ENCODE measurements at places on chromosomes 2 and 18. TPM values are rescaled to one million over a fixed set of nuclear protein-coding genes. Genes with fewer than 3 reads are reported as not detected.

The AFTPH gene
- 16.7 TPM for total RNA-seq

DNA sequence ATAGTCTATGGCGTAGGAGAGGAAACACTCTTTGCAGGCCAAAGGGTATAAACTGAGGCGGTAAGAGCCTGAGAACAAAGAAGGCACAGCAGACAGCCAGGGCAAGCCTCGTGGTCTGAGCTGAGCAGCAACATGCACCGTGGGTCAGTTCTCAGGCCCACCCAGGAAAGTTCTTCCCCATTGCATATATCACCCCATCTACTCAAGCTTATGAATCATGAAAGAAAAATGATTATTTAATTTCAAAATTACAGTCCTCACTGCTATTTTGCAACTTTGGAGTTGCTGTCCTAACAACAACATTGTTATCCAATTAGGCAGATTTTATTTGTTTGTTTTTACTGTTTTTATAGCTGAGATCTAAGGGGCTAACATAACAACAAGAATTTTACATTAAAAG lies 54.7 kb upstream of the RIOK3 start:
- no peak for DNase-seq

The PLCL1 gene
- total RNA-seq, result 3.4 TPM

The MAPK4 gene
- total RNA-seq, result not detected

DNA sequence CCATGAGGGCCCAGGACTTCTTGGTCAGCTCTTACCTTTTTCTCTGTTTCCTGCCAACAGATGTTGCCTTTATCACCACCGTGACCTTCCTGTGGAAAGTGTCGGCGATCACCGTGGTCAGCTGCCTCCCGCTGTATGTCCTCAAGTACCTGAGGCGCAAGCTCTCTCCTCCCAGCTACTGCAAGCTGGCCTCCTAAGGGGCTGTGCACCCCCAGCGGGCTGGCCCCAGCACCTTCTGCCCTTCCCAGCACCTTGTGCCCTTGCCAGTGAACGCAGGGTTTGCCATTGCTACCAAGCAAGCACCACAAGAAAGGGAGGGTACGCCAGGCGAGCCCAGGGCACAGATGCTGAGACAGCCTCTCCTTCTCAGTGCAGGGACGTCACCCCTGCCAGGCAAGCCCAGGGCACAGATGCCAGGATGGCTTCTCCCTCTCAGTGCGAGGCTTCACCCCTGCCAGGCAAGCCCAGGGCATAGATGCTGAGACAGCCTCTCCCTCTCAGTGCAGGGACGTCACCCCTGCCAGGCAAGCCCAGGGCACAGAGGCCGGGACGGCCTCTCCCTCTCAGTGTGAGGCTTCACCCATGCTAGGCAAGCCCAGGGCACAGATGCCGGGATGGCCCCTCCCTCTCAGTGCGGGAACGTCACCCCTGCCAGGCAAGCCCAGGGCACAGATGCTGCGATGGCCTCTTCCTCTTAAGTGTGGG lies 18.4 kb upstream of the NFATC1 start:
- DNase-seq, result no peak

- DNase-seq, result no peak
These were observed 127.6 kb upstream of the PKDCC start for GRCh38 chr2:41920181-41920580.

GRCh38 chr2:235746257-235746934 lies 252.6 kb downstream of the AGAP1 start:
- DNase-seq, result peak; percentile 77

DNA sequence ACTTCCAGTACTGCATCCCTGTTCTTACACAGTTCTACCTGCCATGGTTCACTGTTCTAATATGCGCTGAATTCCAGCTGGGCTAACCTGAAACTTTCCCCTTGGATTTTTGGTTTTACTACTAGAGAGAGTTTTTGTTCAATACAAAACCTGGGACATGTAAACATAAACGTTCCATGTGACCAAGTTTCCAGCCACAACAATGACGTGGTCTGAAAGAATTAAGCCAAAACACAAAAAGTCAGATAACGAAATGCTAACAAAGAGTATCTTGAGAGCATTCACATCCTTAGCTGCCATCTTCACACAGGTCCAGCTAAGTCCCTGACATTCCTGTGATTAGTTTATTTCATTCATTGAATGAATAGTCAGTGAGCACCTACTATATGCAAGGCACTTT lies 467.0 kb upstream of the PKDCC start:
- no peak for DNase-seq

- DNase-seq, result no peak
These were observed 6.3 kb downstream of the OSR1 start for GRCh38 chr2:19351899-19352697.

The UGT1A6 gene
- not detected for total RNA-seq

The GULP1 gene
- 43.0 TPM for total RNA-seq

The VIT gene
- total RNA-seq, result 0.48 TPM

GRCh38 chr2:16661526-16661925 lies 4.1 kb downstream of the CYRIA start:
- no peak for DNase-seq

DNA sequence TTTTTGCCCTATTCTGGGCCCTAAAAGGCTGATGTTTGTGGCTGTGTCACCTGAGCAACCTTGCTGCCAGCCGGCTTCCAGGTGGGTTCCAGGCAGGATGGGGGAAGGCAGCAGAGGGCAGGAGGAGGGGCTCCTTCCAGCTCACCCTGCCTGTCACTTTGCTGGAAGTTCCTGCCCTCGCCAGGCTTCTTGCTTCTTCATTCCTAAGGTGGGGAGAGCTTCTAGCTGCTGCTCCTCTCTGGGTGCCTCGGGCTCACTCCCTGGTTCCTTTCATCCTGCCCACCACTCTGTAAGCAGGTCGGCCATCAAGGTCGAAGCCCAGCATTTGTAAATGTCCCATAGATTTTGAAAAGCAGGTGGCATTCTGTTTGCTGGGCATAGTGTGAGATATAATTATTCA lies 249.4 kb upstream of the HS6ST1 start:
- no peak for DNase-seq

DNA sequence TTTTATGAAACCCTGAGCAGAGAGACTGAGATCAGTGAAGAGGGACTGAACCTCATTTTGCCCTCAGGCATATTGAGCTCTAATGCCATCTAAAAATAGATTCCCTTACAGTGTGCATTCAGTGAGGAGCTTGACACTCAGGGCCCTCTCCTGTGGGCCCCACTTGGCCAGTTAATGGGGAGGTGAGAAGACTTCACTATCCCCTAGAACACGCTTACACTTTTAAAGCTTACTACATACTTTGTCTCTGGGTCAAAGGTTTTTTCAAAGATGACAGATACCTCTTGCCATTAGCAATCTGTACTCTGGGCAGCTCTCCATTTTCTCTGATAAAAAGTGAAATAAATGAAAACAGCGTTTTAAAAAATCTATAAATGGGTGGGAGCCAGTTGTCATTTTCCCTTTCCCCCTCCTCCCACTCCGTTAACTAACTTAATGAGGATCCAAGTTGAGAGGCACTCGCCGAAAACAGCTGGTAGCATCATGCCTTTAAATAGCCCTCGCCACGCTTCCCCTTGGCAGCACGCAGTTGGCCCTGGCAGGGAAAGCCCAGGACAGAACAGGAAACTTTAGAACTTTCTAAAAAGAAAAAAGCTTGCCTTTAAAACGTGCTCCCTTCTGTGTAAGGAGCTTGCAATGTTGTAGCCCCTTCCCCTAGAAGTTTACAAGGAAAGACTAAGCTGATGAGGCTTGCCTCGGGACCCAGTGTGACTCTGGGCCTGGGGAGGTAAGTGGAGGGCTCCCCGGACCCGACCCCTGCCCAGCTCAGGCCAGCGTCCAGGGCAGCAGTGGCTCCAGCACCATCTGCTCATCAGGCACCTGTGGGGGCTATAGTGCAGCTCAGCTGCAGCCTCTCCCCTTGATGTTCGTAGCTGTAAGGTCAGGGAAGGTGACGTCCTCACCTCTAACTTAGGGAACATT lies 58.8 kb upstream of the FOSL2 start:
- DNase-seq, result no peak

- DNase-seq, result no peak
These were observed 34.5 kb upstream of the ARL5A start for GRCh38 chr2:151862700-151863099.

- peak; percentile 56 for DNase-seq
These were observed 568 bp downstream of the ARL5A start for GRCh38 chr2:151827564-151828142.

DNA sequence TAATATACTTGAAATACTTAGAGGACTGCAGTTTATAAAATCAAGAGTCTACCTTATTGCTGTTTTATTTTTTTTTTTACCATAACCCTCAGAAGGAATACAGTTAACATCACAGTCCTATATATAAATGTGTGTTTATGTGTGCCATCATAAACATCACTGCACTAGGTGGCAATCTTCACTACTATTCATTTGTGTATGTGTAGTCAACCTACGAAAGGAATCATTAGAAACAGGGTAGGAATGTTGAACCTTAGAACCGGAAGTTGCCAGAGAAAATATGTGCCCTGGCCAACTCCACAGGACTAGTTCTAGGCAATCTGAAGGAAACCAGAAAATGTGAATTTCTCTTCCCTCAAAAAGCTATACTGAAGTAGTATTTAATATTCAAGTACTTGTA lies 3.4 kb downstream of the GEN1 start:
- peak; percentile 83 for DNase-seq

DNA sequence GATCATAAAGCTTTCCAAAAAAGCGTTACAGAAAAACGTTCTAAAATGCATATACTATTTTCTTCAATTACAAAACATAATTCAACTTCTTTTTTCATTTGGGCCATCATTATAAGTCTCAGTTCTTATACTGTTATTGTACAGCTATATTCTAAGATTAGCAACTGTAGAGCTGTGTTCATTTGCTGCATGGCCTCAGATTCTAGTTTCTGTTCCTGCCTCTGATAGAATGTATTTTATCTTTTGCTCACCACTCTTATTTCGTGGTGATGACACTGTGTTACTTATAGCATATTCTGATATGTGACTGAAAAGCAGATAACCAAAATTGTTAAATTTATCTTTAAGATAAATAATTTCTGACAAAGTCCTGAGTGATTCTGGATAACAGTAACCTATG lies 67.2 kb downstream of the PTRHD1 start:
- DNase-seq, result no peak

The CD8B gene
- not detected for total RNA-seq

The GAREM1 gene
- total RNA-seq, result 1.1 TPM

The SCYGR8 gene
- total RNA-seq, result not detected

The GPR45 gene
- not detected for total RNA-seq

DNA sequence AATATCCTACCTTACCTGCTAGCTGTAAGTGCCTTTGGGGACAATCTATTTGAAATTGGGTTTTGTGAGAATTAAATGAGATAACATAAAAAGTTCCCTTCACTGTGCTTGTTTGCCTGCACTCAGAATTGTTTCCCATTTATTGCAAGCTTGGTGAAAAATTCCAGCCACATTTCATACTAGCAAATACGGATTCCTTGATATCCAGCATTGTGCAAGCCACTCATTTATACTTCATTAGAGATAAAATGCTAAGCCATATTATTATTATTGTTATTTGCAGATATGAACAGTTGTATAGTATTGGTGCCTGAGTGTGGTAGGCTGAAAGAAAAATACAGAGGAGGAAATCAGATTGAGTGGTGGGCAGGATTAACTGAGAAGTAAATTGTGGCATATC lies 31.9 kb downstream of the ACSL3 start:
- no peak for DNase-seq

- DNase-seq, result no peak
These were observed 84.5 kb upstream of the ITGA4 start for GRCh38 chr2:181372646-181373040.

The STK11IP gene
- total RNA-seq, result 20.2 TPM

GRCh38 chr2:40304340-40304739 lies 147.6 kb downstream of the SLC8A1 start:
- DNase-seq, result no peak

GRCh38 chr2:70779911-70780545 lies 10.4 kb downstream of the FIGLA start:
- no peak for DNase-seq

- no peak for DNase-seq
These were observed 268.7 kb downstream of the LOXHD1 start for GRCh38 chr18:46388286-46388685.

DNA sequence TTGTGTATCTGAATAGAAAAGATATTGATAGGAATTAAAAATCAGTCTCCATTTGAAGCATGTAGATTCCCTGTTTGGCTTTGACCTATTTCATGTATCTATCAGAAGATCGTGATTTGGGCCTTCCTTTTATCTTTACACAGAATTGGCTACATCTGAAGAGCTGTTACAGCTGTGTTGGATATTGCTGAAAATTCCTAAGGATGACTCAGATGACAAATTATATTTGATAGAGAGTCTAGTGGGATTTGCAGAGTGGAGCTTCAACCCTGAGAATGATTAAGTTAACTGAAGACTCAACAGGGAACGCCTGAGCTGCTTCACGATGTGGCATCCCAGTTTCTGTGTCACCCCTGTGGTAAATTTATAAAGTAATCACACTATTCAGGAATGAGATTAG lies 4.9 kb upstream of the COL3A1 start:
- DNase-seq, result no peak

GRCh38 chr18:54426085-54426665 lies 68.5 kb downstream of the C18orf54 start:
- DNase-seq, result no peak

Data from endothelial cell of umbilical vein (primary cell).